ENCODE measurements at places on chromosomes 11 and 22.

GRCh38 chr22:37016134-37016910, 2.9 kb downstream of the TST start:
- no peak for DNase-seq

GRCh38 chr11:82239498-82239897, 494.2 kb downstream of the FAM181B start:
- DNase-seq: no peak

DNA sequence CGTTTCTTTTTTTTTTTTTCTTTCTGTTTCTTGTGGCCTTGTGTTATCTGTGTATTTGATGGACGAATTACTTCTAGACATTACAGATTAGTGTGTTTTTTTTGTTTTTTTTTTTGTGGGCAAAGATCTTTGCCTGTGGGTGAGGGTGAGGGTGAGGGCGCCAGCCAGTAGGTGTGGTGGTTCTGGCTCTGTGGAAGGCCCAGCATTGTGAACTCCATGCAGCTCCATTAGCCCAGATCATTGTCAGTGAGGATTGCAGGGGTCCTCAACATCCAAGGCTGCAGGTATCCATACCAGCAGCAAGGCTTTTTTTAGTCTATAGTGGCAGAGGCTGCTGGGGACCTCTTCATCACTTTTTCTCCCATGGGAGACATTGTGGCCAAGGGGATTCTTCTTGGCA, 13.7 kb downstream of the BIRC2 start:
- no peak for DNase-seq

- DNase-seq: no peak
Measured at GRCh38 chr22:17268501-17269223, 49.4 kb upstream of the ADA2 start.

DNA sequence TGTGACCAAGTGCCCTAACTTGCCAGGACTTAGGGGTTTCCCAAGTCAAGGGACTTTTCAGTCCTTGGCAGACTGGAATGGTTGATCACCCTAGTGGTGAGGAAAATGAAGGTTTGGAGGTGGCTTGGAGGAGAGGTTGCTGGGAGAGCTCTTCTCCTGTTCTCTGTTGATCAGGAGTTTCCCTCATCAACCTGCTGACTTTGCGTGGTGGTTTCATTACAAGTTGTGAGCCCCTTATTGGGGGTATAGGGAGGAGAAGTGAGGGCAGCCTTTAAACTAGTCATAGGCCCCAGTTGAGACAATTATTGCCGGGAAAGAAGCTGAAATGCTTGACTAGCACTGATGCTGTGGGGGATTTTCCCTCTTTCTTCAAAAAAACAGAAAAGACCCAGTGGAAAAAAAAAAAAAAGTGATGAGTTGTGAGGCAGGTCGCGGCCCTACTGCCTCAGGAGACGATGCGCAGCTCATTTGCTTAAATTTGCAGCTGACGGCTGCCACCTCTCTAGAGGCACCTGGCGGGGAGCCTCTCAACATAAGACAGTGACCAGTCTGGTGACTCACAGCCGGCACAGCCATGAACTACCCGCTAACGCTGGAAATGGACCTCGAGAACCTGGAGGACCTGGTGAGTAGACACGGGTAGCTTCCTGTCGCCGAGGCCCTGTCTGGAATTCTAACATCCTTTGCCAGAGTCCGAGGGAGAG, at the start of gene CXCR5:
Gene CXCR5 (plus strand): TSS at position 525 of the 704 bp plus-strand sequence. CDS start 50 bp downstream, at position 575.
- no peak for DNase-seq

DNA sequence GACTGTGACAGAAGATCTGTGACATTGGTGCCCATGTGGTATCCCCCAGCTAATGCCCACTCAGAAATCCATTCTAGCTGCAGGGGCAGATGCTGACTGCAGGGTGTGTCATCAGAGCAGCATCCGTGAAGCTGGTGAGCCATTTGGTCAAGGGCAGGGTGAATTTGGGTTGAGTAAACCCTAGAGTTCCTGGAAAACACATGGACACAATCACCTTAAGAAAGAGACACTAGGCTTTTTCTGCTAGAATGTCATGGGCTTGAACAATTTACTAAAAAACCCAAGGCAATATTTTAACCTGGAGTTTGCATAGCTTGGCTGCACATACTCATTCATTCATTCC, 100.0 kb downstream of the ADAMTS15 start:
- DNase-seq: no peak

DNA sequence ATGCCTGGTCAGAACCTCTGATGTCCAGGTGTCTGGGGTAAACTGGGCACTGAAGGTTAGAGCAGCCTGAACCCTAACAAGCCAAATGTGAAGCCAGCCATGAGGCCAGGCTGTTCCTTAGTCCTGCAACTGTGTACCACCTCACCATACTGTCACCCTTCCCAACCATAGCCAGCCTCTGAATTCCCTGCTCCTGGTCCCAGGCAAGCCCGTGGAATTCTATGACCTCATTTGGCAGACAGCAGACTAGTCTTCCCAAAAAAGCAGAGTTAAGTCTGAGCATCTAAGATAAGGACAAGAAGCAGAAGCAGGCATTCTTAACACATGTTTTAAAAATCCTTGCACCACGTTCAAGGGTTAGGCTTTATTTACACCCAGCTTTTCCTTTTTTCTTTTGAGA, 134.8 kb downstream of the C11orf58 start:
- no peak for DNase-seq

- no peak for DNase-seq
Measured at GRCh38 chr11:130606781-130607511, 158.5 kb downstream of the ADAMTS15 start.

DNA sequence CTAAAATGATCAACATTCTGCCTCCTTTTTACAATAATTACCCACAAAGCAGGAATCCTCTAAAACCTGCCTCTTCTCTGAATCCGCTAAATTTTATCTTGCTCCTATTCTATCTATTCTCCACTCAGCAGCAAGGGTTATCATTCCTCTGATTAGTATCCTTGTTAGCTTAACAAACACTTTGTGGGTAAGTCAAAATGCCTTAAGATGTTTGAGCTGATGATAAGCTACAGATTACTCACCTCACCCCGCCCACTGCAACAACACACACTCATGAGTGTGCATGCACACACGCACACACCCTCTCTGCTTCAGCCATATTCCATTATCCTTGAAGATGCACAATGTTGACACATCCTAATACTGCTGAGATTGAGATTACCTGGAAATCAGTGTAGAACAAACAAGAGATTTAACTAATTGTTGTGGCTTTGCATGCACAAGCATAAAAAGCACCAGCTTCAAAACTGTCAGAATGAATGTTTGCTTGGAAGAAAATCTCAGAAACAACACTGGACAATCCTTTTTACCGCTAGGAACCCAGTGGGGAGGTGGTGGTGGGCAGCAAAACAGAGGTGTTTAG, 130.9 kb downstream of the BBOX1 start:
- no peak for DNase-seq

- no peak for DNase-seq
Measured at GRCh38 chr11:113831314-113831713, 44.1 kb downstream of the USP28 start.
